ENCODE measurements at places on chromosomes 1 and 21. TPM values are rescaled to one million over a fixed set of nuclear protein-coding genes. Genes with fewer than 3 reads are reported as not detected.

Gene LSS
- 53.3 TPM for total RNA-seq

Gene WDTC1
- 32.2 TPM for total RNA-seq

Gene ECM1
- 1.2 TPM for total RNA-seq

Gene CFHR5
- not detected for total RNA-seq

Gene F13B
- not detected for total RNA-seq

Gene LCA5L
- not detected for total RNA-seq

Gene S100B
- total RNA-seq: 0.32 TPM

Gene SUSD4
- 4.8 TPM for total RNA-seq

Gene RHD
- total RNA-seq: not detected

Gene TSACC
- 0.50 TPM for total RNA-seq

Gene AADACL4
- total RNA-seq: not detected

Gene INAVA
- total RNA-seq: not detected

Gene ZNF593OS
- not detected for total RNA-seq

Gene NFIA
- 1.6 TPM for total RNA-seq

Gene IQCC
- 4.8 TPM for total RNA-seq

Gene SH2D2A
- 56.3 TPM for total RNA-seq

Gene FCGR2B
- total RNA-seq: not detected

Gene NLRP3
- 2.5 TPM for total RNA-seq

Gene DUSP23
- total RNA-seq: 23.8 TPM

Gene OR2T29
- not detected for total RNA-seq

Gene PGBD2
- total RNA-seq: 4.1 TPM

Gene TP53BP2
- 36.9 TPM for total RNA-seq

Gene ZBTB40
- 18.5 TPM for total RNA-seq

Gene ELK4
- total RNA-seq: 99.4 TPM

Gene SFPQ
- 375 TPM for total RNA-seq

Data from activated CD4-positive, alpha-beta T cell treated with anti-CD3 and anti-CD28 coated beads, Interleukin-2, amount 10 ng/mL, durations not matched to agents 7 days and 5 days (primary cell).